Mesothelial cell of epicardium (in vitro differentiated cells): ENCODE measurements at places on chromosomes 6 and 20.

DNA sequence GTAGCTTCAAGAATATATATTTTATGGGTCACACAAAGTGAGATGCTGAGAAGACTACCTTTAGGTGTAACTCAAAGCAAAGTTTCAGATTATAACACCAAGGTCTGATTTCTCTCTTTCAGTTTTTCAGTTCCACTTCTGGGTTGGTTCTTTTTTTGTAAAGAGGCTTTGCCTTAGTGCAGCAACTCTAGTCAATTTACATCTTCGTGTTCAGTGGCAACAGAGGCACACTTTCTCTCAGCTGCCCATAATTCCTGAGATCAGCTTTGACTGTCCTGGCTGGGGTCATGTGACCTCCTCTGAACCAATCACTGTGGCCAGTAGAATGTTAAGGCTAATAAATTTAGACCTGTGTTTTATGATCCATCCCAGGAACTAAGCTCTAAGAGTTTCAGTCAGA is 120.2 kb downstream of the TINAG start:
- DNase-seq, result no peak

DNA sequence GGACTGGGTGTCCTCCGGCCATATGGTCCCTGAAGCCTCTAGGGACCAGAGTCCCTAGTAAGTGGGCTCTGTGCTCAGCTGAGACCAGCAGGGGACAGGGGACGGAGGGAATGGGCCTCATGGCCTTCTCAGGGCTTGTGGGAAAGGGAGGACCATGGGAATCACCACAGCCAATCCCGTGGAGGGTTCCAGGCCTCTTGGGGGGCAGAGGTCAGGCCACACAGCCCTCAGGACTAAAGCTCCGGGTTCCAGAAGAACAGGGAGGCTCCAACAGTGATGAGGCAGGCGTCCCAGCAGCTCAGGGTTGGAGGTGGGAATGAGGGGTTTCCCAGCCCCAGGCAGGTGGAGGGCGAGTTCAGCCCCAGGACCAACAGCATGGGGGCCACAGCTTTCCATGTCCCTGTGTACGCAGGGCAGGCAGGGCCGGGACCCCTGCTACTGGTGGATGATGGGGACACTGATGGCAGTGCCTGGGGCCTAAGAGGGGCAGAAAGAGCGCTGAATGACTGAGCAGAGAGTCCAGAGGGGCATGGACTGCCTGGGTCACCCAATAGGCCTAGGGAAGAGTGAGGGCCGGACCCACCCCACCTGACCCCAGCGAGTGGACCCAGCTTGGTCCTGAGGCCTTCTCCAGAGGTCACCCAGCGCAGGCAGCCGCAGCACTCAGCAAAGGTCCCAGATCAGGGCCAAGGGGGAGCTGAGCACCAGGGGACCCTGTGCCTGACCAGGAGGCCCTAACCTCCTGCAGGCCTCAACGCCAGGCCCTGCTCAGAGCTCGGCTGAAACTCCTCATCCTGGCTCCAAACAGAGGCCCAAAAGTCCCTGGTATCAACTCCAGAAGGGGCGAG is 8.8 kb downstream of the MYL9 start:
- no peak for DNase-seq

- no peak for DNase-seq
Measured at GRCh38 chr6:168637834-168638233, 196.8 kb downstream of the SMOC2 start.

- DNase-seq, result no peak
Measured at GRCh38 chr6:680666-681340, 12.1 kb downstream of the EXOC2 start.

DNA sequence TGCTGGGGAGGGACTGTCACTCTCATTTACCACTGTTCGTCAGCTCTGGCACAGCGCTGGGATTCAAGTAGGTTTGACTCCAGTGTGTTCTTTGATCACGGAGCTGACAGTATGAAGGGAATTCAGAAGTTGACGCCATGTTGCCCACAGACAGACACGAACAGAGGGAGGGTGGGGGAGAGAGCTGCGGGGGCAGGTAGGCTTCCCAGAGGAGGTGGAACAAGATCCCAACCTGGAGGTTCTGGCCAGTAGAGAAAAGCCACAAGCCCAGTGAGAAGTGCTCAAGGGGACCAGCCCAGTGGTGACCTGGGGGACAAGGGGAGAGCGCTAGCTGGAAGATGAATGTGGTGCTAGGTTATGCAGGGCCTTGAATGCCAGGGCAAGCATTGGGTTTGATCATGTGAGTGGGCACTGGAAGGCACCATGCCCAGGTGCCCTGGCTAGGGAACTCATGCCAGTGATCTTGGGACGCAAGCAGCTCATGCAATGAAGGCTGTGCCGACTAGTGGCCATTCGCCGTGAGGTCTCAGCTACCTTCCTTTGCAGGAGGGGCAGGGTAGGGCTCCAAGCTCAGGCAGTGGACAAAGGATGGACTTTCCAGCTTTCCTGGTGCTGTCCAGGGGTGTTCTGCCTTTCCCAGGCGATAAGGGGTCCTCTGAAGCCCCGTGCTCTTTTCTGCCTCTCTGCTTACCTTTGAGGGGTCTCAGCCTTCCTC is 50.4 kb upstream of the APCDD1L start:
- DNase-seq, result no peak

DNA sequence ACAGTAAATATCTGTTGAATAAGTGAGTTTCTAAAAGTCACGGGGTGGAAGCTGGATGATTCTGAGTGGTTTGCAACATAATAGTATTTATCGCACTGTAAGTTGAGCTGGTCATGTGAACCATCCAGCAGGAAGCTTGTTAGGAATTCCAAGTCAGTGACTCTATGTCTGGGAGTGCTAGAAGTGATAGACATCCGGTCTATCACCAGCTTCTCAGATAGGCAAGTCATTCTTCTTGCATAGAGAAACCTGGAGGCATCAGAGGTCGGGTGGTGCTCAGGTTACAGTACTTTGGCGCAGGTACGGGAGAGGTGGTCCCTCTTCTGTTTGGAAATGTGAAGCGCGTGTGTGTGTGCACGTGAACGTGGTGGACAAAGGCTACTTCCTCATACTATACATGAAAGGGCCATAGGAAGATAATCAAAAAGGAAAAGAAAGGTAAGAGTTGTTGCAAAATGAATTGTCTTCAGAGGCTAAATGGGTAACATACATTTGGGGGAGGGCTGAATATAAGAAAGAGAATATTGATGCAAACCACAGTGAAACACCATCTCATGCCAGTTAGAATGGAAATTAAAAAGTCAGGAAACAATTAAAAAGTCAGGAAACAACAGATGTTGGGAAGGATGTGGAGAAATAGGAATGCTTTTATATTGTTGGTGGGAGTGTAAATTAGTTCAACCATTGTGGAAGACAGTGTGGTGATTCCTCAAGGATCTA is 299.3 kb upstream of the ZFP64 start:
- no peak for DNase-seq

DNA sequence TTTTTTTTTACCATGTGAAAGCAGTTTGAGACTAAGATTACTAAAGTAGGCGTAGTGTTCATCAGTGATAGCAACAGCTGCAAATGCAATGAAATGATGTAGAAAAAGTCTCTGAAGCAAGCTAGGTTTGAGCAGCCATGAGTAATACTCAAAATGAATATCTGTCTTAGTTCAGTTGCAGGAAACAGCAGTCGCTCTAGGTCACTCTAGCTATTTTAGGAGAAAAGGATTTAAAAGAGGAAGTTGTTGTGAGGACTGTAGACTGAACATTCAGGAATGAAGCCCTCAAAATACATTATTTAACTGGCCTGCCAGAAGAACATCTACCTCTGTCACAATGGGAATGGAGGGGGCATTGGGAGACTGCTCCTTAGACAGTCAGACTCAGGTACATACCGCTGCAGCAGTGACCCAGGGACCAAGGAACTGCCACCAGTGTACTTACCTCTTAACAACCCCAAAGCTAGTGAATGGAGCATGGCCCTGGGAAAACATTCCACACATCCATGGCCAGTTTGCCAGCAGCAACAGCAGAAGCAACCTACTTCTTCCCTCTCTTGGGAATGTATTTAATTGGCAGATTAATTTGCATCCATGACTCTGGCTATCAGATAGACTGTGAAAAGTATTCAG is 243.0 kb upstream of the KHDRBS2 start:
- DNase-seq, result no peak

DNA sequence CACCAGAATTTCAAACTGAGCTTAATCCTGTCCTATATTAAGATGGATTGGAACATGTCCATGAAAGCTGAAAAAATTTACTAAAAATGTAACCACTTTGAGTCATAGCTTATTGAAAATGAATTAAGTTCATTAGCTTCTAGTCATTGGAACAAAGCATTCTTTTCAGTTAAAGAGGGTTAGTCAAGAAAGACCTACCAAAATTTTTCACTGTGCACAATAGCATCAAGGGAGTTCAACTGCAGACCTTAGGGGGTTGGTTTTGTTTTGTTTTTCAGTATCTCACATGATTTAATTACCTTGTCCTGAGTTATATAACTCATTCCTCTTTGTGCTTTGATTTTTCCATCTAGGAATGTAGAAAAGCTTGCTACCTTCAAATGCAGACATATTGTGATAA is 2.8 kb downstream of the SLC2A12 start:
- DNase-seq, result no peak

DNA sequence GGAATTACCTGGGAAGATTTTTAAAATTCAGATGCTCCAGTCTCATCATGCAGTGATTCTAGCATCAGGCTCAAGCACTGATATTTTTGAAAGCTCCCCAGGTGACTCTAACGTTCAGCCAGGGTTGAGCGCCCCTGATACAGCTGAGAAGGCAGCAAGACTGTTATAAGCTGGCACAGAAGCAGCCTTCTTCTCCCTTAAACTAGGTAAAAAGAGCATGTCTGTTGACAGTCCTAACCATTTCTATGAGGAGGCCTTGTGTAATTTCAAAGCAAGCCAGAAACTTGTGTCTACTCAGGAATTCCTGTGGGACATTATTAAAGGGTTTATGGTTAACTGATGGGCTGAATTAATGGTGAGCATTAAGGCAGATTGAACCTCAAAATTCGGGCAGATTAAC is 141.9 kb downstream of the PDE7B start:
- DNase-seq, result no peak

DNA sequence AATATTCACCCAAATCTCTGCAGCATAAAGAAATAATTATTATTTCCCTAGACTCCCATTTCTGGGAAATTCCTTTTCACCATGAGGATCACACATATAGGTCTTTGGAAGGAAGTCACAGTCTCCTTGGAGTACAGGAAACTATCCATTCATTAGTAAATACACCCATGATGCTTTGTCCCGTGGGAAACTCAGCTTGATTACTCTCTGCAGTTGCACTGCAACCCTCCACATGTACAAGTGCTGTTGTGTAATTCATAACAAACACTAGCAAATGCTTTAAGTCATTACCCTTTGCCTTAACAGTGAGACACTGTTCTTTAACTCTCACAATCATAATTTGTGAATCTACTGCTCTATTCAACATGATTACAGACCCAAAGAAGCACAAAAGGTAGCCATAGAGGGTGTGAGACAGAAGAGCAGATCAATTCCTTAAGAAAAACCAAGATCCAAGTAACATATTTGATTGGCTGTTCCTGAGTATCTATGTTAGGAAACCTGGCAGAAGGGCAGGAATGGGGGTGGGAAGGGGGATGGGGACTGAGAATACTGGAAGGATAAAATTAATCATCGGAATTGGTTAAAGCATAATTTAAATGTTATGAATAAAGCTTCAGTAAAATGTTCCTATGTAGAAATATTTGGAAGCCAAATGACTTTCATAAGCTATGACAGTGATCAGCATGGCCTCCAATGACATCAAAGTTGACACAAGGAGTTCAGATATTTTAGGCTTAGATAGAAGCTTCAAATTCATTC is 268.0 kb downstream of the HACE1 start:
- DNase-seq, result no peak

DNA sequence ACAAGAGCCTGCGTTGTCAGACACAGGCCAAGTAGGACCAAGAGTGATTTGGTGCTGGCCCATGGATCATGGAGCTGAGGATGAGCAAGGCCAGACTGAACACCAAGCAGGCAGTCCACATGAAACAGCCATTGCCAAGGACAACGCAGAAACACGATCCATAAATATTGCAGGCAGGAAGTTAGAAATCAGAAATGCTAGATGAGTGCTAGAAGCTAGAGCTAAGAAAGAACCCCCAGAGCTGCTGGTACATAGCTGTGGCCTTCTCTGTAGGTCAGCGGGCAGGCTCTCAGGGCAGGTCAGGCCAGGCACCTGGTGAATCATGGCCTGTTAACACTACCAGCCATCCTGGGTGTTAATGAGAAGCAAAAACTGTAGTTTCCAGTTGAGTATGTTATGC is 119.7 kb downstream of the ALDH8A1 start:
- no peak for DNase-seq

DNA sequence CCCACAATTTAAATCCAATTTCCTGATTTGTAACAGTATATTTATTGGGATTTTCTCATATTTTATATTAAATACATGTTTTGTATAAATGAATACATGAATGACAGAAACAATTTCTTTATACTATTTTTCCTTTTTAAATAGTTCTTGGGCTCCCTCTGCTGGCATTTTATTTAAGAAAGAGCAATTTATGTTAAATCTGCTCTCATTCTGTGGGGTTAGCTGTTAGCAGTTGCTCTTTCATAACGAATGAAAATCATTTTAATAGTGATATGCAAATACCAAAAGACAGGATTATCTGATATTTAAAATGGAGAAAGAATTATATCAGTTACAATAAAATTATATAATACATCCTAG is 118.3 kb downstream of the RALGAPA2 start:
- no peak for DNase-seq

DNA sequence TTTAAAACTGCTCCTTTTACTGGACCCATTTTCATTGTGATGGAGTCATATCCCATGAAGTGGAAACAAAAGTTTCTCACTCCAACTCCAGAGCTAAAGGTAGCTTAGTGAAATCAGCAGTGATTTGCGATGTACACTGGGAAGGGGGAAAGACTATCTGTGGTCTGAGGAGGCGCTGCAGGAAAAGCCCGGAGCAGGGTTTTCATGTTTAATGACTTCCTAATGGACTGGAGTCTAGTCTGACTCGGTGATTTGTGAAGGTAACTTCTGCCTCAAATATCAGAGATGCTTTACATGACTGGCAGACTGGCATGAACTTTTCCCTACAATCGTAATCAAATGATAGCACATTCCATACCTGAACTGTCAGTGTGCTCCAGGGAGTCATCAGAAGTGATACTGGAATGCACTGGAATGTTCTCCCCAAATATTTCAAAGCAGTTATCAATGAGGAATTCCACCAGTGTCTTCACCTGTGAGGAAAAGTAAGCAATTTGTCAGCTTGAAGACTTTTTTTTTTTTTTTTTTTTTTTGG is 7.0 kb downstream of the TAGAP start:
- no peak for DNase-seq

- DNase-seq, result no peak
Measured at GRCh38 chr6:10554826-10555225, 33.7 kb downstream of the GCNT2 start.

DNA sequence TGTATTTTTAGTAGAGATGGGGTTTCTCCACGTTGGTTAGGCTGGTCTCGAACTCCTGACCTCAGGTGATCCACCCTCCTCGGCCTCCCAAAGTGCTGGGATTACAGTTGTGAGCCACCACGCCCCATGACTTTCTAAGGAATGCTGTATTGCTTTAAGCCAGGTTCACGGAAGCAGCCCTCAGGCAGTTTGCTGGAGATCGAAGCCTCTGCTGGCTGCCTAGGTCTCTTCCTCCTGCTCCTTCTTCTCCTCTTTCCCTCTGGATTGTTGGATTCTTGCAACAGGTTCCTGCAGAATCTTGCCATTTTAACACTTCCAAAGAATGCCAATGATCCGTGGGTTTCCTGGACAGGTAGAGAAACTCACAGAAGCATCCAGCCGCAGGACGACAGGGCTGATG is 29.3 kb upstream of the B4GALT5 start:
- no peak for DNase-seq
